NCI-H2081 (cell line): ENCODE measurements at places on chromosomes 13 and 19.

GRCh38 chr19:30864391-30865215, 484.6 kb downstream of the TSHZ3 start:
- no peak for DNase-seq

DNA sequence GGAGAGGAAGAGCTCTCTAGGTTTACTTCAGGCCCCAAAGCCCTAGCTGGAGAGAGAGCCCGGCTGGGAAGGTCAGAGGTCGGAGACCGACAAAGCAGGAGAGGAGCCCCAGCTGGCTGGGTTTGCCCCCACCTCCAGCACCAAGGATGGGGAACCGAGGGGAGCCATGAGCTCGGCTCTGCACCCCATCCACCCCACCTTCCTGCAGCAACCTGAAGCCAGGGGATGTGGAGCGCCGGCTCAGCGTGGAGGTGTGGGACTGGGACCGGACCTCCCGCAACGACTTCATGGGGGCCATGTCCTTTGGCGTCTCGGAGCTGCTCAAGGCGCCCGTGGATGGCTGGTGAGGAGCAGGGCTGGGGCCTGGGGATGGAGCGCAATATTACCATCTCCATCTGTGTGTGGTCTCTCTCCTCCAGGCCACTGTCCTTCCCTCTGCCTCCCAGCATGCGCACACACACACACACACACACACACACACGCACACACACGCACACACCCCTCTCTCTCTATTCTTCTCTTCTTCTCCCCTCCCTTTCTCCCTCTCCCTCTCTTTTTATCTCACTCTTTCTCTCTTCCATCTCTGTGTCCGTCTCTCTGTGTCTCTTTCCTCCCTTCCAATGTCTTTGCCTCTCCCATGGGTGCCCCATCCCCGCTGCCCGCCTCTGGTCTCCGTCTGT, 10.4 kb downstream of the PRKCG start:
- DNase-seq = no peak

DNA sequence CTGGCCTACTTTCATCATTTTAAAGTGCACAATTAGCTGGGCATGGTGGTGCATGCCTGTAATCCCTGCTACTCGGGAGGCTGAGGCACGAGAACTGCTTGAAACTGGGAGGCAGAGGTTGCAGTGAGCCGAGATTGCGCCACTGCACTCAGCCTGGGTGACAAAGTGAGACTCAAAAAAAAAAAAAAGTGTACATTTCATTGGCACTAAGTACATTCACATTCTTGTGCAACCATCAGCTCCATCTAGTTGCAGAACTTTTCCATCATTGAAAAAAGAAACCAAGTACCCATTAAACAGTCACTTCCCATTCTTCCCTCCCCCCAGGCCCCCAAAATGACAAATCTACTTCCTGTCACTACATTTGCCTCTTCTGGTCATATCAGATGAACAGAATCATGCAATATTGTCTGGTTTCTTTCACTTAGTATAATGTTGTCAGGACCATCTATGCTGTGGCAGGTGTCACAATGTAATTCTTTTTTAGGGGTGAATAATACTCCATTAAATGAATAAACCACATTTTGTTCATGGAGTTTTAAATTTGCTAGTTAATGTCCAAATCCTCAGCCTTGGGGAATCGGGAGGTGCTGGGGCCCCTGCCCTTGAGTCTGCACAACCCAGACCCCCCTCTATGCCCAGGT, 7.4 kb upstream of the SIGLEC11 start:
- DNase-seq = no peak

- DNase-seq = no peak
Measured at GRCh38 chr13:113327766-113328471, 30.9 kb downstream of the LAMP1 start.

GRCh38 chr13:27627380-27627779, 5.7 kb downstream of the POLR1D start:
- no peak for DNase-seq

- no peak for DNase-seq
Measured at GRCh38 chr19:45630463-45630862, 8.7 kb downstream of the EML2 start.

DNA sequence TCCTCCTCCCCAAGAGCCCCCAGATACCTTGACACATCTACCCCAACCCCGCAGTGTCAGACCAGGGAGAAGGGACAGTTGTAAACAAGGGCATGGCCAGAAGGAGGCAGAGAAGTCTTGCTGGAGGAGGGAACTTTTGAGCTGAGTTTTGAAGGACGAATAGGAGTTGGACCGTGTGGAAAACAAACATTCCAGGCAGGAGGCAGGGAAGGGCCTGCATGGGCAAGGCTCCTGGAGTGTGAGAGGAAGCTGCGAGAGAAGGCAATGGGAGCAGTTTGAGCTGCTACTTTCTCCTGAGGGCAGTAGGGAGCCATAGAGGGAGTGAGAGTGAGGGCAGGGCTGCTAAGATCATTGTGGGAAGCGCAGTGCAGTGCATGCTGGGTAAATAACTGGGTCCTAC, 23.3 kb downstream of the IL12RB1 start:
- no peak for DNase-seq

DNA sequence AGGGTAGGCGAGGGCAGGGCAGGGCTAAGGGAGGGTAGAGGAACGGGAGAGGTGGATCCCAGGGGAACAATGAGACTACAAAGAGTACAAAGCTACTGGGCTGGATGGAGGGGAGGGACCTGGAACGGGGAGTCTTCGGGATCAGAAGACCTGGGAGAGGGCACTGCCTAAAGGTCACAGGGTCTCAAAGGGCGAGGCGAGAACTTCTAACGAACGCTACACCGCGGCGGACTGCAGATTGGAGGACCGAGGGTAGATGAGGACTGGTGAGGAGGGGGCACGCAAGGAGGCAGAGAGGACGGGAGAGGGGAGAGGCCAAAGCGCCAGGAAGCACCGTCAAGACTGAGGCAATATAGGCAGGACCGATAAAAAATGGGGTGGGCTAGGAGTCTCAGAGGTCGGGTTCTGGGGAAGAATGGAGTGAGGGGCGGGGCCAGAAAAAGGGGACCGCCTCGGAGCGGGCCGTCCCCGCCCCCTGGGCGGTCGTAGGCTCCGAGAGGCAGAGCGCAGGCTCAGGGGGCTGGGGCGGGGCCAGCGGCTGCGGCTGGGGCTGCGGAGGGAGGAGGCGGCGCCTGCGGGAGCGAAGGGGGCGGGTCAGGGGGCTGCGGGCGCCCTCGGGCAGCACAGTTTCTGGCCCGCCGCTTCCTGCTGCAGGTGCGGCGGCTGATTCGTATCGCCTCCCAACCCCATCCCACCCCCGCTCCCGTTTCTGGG, 1.3 kb upstream of the KCNC3 start:
- DNase-seq = peak; percentile 50

- DNase-seq = no peak
Measured at GRCh38 chr13:83879431-83880171, 2.7 kb downstream of the SLITRK1 start.

DNA sequence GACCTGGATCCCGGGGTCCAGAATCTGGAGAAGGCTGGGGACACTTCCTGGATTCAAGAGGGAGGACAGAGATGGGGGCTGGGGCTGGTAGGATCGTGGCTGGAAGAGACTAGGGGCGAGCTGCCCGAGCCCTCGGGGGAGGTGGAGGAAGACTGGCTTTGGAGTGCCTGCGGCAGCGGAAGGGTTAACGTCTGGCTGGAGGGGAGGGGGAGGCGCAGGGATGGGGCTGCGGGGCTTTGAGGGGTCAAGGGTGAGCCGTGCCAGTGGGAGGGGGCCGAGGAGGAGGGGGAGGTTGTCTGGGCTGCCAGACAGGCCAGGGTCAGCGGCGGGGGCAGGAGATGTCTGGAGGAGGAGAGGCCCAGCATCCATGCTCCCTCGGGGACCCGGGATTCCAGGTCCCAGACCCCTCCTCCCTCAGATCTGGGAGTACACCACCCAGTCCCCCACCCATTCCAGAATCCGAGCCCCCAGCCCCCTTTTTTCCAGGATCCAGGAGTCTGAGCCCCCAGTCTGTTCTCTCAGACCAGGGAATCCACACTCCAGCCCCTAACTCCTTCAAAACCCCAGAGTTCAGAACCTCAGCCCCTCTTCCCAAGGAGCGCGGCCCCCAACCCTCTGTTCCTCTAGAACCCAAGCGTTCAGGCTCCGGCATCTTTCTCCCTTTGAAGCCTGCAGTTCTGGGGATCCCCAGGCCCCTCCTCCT, 3.2 kb upstream of the SPACA6 start:
- no peak for DNase-seq

DNA sequence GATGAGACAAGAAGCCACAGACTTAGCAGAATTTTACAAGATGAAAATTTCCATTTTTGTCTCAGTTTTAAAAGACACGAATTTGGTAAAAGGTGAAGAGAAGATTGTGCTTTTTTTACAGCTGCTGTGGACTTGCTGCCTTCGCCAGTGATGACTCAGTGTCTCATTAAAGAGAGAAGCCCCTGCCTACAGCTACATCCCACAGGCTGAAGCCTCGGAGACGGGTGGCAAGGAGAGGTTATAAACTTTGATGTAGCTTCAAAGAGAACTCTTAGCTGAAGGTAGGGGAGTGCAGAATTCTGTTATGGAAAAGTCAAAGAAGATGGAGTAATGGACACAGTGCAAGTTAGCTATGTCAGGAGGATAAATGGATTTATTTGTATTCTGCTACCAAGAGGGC, 683.4 kb upstream of the ARGLU1 start:
- DNase-seq = no peak

GRCh38 chr13:95636853-95637252, 7.7 kb downstream of the DZIP1 start:
- DNase-seq = no peak

- DNase-seq = peak; percentile 67
Measured at GRCh38 chr13:48975101-48975855, 434 bp upstream of the FNDC3A start.

- DNase-seq = no peak
Measured at GRCh38 chr19:16094360-16095070, 17.2 kb upstream of the RAB8A start.

GRCh38 chr13:26133286-26133685, 81.5 kb upstream of the SHISA2 start:
- no peak for DNase-seq

DNA sequence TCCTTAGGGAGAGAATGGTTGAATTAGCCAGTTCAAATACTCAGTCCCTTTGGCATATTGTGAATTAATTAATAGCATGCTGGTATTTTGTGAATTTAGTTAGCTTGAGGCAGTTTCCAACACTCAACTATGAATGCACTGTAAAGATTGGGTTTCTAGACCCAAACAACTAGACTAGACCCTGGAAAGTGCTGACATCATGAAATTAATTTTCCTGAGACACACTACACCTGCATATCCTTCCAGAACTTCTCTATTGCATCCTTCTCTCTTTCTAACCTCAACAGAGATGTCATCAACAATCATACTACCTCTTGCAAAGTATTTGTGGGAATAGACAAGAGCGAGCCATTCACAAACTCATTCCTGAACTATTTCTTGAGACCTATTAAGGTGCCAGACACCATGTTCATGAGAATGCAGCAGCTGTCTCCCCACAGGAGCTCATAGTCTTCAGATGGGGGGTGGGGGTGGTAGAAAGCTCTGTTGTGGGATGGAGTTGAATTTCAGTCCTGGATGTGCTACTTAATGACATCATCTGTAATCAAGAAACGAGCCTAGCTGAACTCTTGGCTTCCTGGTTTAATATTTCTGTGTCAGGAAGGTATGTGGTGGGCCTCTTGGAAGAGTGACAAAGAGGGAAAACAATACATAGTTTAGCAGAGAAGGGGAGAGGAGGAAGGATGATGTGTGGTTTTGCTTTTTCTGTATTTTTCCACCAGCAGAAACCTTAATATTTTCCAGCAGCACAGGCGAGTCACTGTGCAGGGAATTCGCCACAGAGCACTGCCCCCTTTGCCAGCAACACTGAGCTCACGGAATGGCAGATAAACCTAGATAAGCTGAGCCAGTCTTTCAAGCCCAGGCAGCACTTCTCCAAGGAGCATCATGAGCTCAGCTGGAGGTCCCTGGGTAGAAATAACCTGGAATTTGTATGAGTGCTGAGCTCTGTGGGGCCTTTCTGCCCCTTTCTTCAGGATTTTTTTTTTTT, 53.1 kb upstream of the CYSLTR2 start:
- no peak for DNase-seq

DNA sequence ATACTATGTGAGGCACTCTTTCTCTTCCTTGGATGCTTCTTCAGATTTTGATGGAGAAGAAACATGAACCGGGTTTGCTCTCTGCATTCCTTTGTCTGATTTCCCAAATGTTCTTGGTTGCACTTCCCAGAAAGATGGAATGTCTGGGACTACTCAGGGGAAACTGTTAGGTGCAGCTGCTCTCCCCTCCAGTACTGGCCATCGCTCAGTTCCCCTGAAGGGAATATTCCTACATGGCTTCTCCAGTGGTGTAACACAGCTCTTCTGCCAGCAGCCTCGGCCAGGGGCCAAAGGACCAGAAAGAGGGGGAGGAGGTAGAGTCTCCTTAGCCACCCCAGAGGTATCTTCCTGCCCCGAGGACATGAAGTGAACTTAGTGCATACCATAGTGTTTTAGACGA, 33.5 kb upstream of the SPRY2 start:
- DNase-seq = no peak

- no peak for DNase-seq
Measured at GRCh38 chr13:35838356-35838755, 292.8 kb downstream of the DCLK1 start.

DNA sequence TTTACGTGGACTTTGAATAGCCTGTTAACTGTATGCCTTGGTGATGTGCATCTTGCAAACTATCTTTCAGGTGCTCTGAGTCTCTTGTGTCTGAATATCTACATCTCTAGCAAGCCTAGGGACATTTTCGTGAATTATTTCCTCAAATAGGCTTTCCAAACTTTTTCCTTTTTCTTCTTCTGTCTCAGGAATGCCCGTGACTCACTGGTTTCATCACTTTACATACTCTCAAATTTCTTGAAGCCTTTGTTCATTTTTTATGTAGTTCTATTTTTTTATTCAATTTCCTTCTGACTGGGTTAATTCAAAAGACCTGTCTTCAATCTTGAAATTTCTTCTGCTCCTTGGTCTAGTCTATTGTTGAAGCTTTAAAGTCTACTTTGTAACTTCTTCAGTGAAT, 332.2 kb downstream of the OXGR1 start:
- DNase-seq = no peak

DNA sequence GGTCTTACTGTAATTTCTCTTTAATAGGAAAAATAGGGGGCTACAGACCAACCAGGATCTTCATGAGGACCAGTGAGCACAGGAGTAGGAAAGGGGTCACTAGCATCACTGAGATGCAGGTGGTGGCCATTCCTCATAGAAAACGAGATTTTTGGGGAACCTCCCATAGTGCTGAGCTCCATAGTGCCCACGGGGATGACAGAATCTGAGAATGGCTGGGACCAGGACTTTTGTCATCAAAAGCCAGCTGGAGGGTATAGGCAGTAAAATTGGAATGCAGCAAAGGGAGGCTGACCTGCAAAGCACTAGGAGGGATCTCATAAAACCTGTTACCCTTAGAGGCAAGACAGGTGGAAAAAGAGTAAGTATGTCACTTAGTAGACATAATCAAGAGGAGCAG, 28.4 kb upstream of the CEACAM21 start:
- DNase-seq = no peak

DNA sequence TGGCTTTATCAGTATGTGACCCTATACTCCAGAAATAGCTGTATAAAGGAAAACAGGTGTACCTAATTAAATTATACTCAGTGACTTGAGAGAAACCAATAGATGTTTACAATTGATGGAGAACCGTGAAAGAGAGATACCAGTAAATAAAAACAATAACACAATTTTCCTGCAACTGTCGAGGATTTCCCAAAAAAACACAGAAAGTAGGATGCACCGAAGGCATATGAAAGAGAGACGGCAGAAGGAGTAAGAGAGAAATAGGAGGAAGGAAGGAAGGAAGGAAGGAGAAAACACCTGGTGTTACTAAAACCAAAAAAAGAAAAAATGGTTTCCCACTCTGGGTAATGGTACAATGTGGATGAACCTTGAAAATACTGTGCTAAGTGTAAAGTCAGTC, 6.8 kb upstream of the ZNF229 start:
- no peak for DNase-seq

- no peak for DNase-seq
Measured at GRCh38 chr19:31578326-31578725, 229.1 kb upstream of the TSHZ3 start.
